NCI-H2081 treated with DMSO at 0.1 percent for 48 hours (cell line): ENCODE measurements at places on chromosomes 1 and 21.

DNA sequence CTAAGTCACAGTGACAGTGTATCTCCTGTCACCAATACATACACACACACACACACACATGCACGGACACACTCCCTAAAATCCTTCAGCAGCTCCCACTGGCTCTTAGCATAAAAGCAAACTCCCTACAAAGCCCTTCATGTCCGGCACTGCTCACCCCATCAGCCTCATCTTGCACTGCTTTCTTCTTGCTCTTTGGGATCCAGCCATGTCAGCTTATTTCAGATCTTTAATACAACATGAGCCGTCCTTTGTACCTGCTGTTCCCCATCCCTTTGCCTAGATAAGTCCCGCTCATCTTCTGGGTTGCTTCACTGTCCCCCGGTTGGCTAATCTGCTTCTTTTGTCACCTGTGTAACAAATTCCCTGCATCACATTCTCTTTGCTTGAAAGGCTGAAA lies 82.1 kb upstream of the VAV3 start:
- no peak for DNase-seq

DNA sequence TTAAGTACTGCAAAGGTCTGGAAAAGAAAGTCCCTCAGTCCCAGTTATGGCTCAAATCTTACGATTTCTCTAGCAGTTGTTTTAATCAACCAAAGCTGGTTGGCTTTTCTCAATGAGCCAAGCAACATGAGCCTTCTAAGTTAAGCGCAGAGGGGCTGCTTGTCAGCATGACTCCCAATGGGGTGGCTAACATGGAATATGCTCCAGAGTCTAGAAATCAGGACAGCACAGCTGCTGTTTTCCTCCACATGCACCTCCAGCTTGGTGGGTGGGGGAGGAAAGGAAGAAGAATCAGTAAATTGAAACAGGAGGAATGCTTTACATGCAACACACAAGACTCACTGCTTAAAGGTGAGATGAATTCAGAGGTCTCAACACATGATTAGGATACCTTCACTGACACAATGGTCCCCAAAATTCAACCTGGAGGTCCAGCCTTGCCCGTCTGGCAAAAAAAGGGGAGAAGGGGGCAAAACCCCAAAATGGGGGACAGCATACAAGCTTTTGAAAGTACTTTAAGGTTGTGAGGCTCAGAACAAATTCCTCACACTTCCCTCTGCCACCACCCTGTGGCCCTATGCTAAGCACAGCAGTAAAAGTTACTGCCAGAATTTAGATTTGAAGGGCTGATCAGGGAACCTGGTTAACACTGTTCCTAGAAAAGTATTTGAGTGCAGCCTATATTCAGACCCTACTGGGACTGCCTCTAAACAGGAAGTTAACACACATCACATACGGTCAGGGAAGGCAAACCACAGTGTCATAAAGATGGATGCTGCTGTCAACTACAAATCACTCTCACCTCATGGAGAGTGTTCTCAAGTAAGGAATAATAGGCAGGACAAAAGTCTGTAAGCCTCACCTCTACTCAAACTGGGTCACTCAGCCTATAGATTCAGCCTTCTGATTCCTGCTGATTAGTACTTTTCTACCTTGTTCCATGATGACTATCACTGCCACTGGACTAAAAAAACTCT lies 2.6 kb downstream of the GATAD2B start:
- no peak for DNase-seq

- DNase-seq, result no peak
Observed at GRCh38 chr1:91054780-91055481, 33.1 kb upstream of the ZNF644 start.

GRCh38 chr1:15956150-15956549 lies 19.8 kb downstream of the ZBTB17 start:
- no peak for DNase-seq

- DNase-seq, result no peak
Observed at GRCh38 chr1:206512058-206512850, 4.9 kb downstream of the RASSF5 start.

DNA sequence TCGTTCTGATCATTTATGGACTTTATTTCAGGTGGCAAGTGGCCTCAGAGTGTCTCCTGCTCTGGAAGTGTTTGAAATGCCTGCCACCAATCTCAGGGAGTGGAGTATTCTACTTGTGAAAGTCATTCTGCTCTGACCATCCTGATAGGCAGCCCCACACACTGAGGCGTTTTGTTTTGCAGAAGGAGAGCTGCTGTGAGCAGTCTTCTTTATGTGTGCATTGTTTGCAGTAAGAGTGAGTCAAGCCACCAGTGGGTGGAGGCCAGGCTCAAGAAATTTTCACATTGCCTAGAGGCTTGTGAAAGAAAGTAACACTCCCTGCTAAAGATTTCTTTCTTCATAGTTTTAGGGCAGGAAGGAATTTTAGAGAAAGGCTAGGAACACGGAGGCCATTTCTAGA lies 204.4 kb downstream of the SLC35F3 start:
- DNase-seq, result no peak

DNA sequence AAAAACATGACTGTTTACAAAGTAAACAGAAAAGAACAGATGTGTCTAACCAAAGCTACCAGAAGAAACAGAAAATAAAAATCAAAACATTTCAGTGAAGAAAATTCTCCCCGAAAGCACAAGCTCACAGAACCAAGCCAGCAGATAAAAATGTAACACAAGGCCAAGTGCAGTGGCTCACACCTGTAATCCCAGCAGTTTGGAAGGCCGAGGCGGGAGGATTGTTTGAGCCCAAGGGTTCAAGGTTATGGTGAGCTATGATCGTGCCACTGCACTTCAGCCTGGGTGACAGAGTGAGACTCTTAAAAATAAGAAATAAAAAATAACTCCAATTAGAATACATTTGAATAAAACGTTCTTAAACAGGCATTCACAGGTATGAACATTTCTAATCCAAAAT lies 19.1 kb upstream of the DDOST start:
- DNase-seq, result no peak

GRCh38 chr1:2314273-2314802 lies 77.0 kb downstream of the MORN1 start:
- no peak for DNase-seq

GRCh38 chr1:19435851-19436455 lies 49.4 kb downstream of the CAPZB start:
- DNase-seq, result no peak

DNA sequence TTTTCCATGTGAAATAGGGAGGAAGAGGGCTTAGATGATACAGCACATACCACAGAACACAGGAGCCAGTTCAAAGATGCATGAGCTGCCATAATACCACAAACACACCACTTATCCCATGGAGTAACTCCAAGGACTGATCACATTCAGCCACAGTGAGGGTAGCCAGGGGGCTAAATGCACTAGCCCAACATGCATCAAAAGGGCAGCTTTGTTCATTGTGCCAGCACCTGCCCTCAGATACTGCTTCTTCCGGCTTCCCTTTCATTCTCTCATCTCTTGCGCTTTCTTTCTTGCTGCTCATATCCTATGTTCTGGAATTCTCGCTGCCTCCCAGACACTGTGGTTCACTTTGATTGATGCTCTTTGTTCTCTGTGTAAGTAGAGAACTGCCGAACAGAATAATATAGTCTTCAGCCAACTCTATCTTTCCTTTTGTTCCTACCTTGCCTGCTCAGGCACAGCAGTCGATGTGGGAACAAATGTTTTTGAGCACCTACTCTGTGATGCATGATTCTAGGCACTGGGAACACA lies 50.0 kb upstream of the SYT6 start:
- no peak for DNase-seq

DNA sequence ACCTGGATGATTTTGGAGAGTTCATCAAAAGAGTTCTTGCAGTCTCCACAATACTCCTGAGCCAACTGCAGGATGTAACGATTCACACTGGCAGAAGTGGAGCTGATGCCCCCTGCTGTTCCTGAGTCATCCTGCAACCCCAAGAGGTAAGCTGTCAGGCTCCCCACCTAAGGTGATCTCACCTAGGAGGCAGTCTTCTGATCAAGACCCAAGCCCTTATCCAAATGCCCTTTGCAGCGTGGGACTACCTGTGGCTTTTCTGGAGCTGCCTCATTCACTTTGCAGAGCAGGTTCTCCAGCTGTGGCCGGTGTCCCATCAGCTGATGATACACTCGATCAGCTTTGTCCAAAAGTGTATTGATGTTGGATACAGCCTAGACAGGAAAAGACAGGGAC lies 96.4 kb downstream of the UBR4 start:
- DNase-seq, result no peak

- no peak for DNase-seq
Observed at GRCh38 chr1:30744060-30744756, 13.4 kb downstream of the LAPTM5 start.

- no peak for DNase-seq
Observed at GRCh38 chr21:35562876-35563275, 497.4 kb downstream of the SETD4 start.

DNA sequence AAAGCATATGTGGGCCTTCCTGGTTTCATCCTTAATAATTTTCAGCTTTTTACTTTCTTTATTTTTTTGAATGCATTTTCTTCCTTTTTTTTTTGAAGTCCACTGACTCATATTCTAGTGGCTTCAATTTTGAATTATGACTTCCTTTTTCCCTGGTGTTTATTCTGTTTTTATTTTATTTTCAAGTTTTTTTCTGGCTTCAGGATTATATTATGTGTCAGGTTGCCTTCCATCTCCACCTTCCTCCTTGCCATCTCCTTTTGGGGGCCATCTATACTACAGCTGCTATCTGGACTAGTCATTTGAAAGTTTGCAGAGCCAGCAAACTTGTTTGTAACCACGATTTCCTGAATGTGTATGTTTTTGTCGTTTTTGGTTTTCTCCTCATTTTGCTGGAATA lies 117.6 kb downstream of the LEPR start:
- no peak for DNase-seq

DNA sequence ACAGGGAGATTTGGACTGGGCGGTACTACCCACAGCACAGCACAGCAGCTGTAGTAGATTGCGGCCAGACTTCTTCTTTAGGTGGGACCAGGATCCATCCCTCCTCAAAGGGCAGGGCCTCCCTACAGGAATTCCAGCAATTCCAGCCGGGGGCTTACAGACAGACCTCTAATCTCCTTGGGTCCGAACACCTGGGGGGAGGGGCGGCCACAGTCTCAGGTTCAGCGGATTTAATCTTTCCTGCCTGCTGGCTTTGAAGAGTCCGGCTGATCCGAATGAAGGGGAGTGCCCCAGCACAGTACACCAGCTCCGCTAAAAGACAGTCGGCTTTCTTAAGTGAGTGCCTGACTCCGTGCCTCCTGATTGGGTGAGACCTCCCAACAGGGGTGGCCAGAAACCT lies 1708.5 kb downstream of the BRINP3 start:
- no peak for DNase-seq

GRCh38 chr1:47650205-47650604 lies 212.4 kb downstream of the FOXD2 start:
- peak; percentile 41 for DNase-seq

DNA sequence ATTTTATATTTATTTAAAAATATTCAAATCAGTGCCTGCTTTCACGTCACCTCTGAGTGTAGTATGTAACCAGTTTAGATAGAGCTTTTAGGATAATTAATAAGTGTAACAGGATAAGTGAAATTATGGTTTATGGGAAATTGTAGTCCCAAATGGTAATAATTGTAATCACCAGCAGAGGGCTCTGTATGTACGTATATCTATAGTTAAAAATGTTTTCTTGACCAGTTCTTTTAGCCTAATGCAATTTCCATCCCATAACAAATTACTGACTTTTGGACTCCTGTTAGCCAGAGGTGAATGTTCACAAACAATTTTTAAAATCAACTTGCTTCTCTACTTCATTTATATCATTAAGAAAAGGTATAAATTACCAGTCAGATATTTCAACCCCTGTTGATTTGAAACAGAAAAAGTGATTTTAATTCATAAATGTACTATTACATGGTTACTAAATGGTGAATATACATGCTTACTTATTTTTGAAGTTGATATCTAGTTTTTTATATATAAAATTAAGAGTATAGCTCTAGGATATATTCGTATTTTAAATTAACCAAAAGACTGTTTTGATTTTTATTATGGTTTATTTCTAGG lies 25.3 kb downstream of the SLC30A7 start:
- DNase-seq, result no peak

DNA sequence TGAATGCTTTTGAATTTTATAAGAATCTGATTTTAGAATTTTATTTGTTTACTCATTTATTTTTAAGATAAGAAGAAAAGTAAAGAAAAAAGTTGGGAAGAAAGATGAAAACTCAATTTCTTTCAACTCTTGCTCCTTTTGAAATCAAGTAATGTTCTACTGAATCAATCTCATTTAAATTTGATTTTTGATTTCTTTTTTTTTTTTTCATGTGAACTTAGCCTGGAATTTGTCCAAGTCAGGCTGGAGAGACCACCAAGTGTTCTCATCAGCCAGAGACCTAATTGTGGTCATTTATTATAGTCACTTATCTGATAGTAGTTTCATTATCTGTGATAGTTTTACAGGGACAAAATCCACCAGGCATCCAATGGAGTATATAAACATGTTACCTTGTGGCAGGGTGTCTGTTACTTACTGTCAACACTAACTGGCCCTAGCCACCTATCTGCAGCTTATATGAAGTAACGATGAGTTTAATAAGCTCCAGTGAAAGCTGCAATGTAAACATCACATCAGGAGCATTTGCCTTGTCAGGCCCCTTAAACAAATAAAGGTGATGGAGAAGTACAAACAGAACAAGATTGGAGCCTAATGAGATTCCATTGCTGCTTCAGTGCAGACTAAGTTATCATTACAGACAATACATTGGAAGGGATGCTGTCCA lies 39.2 kb downstream of the HLX start:
- no peak for DNase-seq

DNA sequence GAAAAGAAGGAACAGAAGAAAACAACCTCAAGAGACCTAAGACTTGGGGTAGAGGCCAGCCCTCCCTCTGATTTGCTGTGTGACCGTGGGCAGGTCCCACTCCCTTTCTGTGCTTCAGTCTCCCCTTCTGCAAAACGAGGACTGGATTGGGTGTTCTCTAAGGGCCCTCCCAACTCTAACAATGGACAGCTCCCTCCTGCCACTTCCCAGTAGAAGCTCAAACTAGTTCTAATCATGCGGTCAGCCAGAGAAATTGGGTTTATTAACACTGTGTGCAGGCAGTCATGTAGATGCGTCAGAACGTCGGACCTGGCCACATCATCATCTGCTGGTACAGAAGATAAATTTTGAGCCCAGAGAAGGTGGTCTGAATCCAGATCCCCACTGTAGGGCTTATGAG lies 1.6 kb upstream of the PADI4 start:
- no peak for DNase-seq
